Fibroblast of the conjunctiva (primary cell): ENCODE measurements at places on chromosomes 3 and 15.

DNA sequence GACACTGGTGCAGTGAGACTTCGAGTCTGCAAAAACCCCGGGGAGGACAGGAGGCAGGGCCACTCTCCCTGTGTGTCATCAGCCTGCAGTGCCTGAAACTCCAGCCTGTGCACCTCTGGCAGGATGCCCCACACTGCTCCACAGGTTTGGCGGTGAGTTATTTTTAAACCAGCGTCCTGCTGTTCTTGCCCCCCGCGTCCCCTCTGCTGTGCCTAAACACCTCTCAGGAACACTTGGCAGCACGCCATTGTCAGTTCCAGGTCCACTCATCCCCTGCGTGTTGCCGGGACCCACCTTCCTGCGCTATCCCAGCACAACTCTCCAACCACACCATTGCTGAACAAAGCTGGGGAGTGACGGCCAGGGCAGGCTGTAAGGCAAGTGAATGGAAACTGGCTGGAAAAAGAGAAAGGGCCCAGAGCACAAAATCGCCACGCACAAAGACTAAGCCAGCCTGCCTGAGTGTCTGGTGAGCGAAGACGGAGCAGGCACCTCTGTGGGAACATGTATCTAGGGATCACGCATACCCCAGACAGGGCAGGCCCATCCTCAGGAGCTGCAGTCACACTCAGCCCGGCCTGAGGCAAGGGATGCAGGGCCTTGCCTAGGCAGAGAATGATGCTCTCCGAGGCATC lies 3.1 kb upstream of the PLA2G4F start:
- DNase-seq: no peak

DNA sequence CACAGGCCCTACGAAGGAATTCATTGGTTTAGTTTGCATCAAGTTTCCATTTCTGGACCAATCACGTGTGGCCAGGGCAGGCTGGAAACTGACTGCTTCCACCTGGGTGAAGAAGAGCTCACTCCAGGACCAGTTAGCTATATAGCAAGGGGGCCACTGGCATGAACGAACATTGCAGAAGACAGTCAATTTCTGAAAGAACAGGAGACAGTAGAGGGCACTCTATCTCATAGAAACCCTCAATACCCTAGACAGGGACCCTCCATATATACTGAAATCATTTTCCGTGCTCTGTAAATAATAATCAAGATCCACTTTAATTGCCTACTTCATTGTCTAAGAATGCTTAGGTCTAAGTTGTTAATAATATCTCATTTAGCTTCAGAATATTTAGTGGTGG lies 215.6 kb downstream of the CADPS start:
- DNase-seq: no peak

- no peak for DNase-seq
These were observed 4.1 kb downstream of the SEMA4B start for GRCh38 chr15:90205050-90205848.

DNA sequence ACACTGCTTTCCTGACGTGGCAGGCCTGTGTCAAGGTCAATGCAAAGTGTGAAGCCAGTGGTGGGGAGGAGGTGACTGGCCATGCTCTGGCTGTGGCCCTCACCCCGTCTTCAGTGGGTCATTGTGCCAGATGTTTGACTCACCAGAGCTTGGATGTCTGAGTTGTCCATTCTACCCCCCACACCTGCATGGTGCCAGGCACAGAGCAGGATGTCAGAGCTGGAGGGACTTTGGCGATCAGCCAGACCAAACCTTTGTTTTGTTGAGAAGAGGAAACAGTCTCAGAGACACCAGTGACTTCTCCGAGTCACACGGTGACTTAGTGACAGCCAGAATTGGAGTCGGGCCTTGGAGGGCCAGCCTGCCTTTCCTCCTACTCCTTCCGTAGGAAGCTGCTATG lies 49.5 kb downstream of the SMAD6 start:
- no peak for DNase-seq

DNA sequence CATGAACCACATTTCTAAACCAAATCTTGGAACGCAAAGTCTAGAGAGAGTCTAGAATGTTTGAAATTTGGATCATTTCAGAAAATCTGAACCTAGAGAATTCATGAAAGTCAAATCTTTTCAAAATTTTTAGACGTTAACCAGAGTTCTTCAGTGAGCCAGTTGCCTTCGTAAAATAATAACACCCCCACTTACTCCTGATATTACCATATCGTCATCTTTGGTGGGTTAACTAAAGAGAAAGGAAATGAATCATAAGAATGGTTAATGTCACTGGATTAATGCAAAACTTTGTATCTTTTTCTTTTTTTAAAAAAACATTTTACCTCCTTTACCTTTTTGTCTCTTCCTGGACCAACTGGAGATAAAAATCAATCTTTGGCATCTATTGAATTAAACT lies 1.2 kb upstream of the ZBED2 start:
- no peak for DNase-seq

DNA sequence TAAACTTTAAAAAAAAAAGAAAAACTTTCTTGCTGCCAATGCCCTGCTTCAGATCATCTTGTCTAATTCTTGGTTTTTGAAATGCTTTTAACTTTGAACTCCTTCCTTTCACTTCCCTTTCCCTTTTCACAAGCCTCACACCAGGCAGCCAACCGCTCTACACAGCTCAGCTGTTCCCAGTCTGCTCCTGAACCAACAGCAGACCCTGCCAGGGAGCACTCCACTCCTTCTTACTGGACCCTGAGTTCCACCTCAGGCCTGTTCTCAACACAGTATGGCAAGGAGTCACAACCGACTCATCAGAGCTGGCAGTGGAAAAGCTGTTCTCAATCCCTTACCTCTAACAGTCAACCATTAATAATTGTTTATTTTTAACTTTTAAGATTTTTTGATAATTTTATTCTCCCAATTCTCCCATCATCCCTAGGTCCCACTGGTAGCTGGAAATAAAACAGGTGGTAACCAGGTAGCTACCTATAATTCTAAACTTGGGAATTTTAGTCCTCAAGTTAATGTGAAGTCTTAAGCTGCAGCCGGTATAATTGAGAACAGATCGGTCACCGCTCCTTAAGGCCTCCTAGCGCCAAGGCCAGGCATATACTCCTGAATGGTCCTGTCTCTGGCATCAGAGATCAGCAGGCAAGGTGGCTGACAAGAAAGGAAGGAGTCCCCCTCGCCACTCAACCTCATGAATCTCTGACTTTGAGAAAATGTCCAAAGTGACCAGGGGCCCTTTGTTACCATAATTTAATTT lies 43.9 kb downstream of the BOC start:
- no peak for DNase-seq

GRCh38 chr3:52456800-52457183 lies 1.4 kb downstream of the NISCH start:
- no peak for DNase-seq

- DNase-seq: no peak
These were observed 749.6 kb upstream of the LMCD1 start for GRCh38 chr3:7752005-7752404.

DNA sequence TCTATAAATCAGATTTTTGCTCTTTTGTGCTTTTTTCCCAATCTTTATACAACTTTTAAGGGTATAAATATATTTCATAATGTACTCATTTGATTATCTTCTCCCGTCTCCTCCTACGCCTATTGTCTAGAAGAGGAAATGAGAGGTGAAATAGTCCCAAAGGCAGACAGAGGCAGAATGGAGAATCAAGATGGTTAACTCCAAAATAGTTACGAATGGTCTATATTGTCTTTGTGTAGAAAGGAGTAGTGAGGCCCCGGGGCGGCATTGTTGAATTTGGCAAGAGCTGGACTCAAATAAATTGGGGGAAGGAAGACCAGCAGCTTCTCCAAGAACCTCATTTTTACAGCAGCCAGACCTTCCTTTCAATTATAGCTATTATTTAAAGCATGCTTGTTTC lies 23.9 kb downstream of the ITPR1 start:
- DNase-seq: no peak
